ENCODE measurements at places on chromosomes 2 and 18. TPM values are rescaled to one million over a fixed set of nuclear protein-coding genes. Genes with fewer than 3 reads are reported as not detected.

EMILIN2 gene
- total RNA-seq = 1.3 TPM

LIMS3 gene
- 2.1 TPM for total RNA-seq

CHRNG gene
- total RNA-seq = not detected

VWA3B gene
- not detected for total RNA-seq

VWC2L gene
- total RNA-seq = not detected

KATNAL2 gene
- total RNA-seq = under 0.01 TPM

KCNIP3 gene
- 11.1 TPM for total RNA-seq

SLC5A7 gene
- not detected for total RNA-seq

MYO3B gene
- 0.85 TPM for total RNA-seq

DUSP19 gene
- total RNA-seq = 0.24 TPM

UBXN2A gene
- total RNA-seq = 13.0 TPM

SPATS2L gene
- 81.0 TPM for total RNA-seq

Data from tracheal epithelial cell (primary cell).